ENCODE measurements at places on chromosomes 6 and 20.
A peak's percentile ranks its signal among the peaks of the same experiment; 100 is the strongest.

- peak; percentile 93 for DNase-seq
These were observed at the start of gene PCSK2 for GRCh38 chr20:17226410-17227218. Gene PCSK2 (plus strand): TSS chr20:17227040. CDS start chr20:17227306, 266 bp downstream.

DNA sequence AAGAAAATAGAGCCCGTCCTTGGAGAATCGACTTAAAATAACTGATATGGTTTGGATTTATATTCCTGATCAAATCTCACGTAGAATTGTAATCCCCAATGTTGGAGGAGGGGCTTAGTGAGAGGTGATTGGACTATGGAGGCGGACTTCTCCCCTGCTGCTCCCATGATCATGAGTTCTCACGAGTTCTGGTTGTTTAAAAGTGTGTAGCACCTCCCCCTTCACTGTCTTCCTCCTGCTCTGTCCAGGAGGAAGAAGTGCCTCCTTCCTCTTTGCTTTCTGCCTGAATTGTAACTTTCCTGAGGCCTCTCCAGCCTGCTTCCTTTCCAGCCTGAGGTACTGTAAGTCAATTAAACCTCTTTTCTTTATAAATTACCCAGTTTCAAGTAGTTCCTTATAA, 529.2 kb downstream of the HAO1 start:
- DNase-seq: no peak

GRCh38 chr20:61192337-61192950, 59.6 kb upstream of the CDH4 start:
- peak; percentile 56 for DNase-seq

DNA sequence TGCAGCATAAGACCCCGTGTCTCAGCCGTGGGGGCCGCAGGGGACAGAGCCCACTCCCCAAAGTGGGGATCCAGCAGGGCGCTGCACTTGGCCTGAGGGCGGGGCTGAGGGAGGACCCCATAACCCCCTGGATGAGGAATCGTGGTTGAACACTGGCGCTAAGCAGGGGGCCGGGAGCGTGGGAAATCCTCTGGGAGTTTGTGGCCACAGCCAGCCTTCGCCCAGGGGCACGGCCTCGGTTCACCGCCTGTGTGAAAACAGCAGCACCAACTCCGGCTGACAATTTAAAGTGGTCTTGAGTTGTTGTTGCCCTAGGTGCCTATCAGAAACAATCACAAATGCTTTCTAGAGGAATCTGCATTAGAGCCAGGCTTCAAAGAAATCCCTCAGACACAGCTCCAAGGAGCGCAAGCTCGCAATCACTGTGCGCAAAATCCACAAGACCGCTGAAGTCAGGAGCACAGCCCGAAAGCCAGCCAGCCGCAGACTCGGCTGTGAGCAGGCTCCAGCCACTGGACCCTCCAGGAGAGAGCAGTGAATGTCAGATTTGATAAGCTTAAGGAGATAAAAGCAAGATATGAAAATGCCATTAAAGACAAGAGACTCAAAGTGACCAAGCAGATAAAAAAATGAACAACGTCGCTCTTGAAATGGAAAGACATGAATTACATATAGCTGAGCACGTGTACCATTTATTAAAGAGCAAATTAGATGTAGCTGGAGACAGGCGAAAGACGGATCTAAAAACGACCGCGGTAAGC, 10.9 kb upstream of the RPS6KA2 start:
- DNase-seq: no peak

GRCh38 chr6:11822346-11822745, 43.7 kb upstream of the ADTRP start:
- no peak for DNase-seq

GRCh38 chr20:17969884-17970409, 1.1 kb downstream of the MGME1 start:
- peak; percentile 22 for DNase-seq

- DNase-seq: no peak
These were observed 345.0 kb downstream of the QKI start for GRCh38 chr6:163759542-163759941.

GRCh38 chr20:2144850-2145249, 43.2 kb downstream of the STK35 start:
- no peak for DNase-seq

DNA sequence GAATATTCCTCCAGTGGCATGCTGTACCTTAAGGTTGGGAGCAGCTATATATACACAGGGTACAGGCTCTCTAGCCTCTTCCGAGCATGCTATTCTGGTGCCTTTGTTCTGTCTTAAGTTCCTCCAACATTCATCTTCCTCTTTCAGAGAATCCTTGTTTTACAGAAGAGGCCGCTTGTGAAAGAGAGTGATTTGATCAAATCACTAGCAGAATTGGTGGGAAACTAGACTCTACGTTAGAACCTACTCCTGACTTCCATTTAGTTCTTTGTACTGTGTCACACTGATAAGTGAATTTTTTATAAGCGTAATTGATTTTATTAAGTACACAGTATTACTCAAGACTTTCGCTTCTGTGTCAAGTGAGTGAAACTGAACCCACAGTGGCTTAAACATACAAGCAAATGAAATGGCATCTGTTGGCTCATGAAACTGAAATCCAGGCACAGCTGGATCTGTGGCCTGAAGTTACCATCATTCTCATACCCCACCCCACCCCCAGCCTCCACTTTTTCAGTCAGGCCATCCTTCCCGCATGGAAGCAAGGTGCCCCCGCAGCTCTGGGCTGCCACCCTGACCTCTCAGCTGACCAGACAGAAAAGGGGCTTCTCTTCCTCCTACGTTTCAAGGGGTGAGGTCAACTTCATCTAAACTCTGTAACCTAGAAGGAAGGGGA, 102.3 kb downstream of the RPP40 start:
- no peak for DNase-seq

- no peak for DNase-seq
These were observed 30.8 kb downstream of the SNPH start for GRCh38 chr20:1296922-1297321.

- DNase-seq: no peak
These were observed 910.7 kb downstream of the TFAP2A start for GRCh38 chr6:9504191-9504590.

- DNase-seq: no peak
These were observed 9.9 kb upstream of the GTSF1L start for GRCh38 chr20:43736588-43737158.

DNA sequence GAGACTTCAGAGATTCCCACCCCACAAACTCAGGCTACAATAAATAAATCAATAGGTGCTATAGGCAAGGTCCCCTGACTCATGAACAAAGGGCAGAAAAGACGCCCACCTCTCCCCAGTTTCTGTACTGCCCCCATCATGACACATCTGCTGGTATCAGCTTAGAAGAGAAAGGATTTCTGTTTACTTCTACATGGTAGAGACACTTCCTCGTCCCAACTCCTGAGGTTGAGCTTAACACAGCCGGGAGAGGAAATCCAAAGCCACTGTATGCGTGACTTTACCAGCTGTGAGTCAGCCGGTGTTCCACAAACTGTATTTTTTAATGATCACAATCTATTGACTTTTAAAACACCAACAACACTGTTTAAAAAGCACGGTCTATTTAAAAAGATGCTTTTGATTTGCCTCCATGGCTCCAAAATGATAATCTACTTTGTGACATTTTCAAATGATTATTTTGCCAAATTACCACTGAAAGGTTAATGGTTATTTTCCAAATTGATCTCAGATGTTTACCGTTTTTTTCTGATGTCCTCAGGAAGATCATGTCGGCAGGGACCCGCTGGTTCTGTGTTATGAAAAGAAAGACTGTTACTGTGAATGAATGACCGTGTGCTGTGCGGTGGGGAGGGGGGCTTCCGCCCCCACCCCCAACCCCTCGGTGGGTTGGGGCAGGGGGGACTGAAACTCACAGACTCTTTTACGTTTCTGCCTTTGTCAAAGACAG, 72.5 kb downstream of the ATP9A start:
- DNase-seq: no peak

- peak; percentile 50 for DNase-seq
These were observed 661 bp upstream of the PPP1R14C start for GRCh38 chr6:150142097-150142669.

DNA sequence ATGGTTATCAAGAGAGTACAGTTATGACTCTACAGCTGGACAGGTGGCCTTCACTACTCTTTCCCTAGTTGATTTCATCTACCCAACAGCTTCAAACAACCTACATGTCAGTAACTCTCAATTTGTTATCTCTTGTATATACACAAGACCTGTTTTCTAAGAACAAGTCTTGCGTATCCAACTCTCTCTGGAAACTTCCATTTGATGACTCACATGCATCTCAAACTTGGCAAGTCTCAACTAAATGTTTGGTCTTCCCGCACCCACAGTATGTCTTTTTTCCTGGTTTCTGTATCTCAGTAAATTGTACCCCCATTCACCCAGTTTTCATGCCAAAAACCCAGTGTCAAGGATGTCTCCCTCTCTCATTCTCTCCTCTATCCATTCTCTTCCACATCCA, 97.7 kb downstream of the BTBD9 start:
- DNase-seq: no peak

- no peak for DNase-seq
These were observed 169.2 kb downstream of the GRM4 start for GRCh38 chr6:33976437-33977360.

GRCh38 chr6:130961148-130961547, 101.9 kb downstream of the EPB41L2 start:
- no peak for DNase-seq

DNA sequence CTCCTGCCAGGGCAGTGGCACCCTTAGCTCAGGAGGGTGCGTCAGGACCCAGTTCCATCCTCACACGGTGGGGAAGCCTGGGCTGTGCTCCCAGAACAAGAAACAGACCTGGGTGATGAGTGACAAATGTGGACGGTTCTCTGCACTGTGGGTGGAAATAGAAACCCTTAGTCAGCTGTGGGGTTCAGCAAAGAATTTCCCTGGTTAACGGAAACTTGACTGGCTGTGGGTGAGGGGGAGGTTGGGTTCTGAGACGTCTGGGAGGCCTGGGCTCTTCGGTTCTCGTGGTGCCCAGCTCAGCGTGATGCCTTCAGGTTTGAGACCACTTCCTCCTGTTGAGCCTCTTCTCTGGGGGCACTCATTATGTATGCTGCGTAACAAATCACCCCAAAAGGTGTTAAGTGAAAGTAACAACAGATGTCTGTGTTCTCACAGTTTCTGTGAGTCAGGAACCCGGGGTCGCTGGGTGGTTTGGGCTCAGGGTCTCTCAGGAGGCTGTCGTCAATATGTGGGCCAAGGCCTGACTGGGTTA, 53.1 kb upstream of the FAM83D start:
- DNase-seq: no peak

GRCh38 chr6:142823256-142823902, 121.6 kb downstream of the HIVEP2 start:
- no peak for DNase-seq

DNA sequence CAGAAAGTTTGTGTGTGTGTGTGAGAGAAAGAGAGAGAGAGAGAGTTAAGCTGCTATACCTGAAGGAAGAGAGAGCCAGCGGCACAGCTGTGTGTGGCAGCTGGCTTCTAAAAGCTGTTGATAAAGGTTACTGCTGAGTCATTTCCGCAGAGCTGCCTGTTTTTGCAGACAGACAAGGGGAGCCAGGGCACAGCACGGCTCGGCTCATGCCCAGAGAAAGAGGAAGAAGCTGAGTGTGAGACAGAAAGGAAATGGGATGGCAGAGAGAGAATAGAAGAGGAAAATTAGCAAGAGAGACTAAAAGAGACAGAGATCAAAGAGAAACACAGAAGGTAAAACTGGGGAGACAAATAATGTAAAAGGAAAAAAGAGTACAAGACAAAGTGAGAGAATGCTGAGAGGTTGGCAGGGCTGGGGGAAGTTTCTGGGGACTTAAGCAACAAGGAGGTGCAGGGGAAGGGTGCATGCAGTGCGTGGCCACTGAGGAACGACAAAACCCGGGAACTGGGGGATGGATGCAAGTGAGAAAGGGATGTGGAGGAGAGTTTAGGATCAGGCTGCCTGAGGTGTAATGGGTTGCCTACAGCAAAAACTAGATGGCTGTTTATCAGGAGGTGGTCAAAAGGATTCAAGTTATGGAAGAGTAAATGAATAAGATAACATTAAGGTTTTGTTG, 22.7 kb downstream of the HLA-A start:
- DNase-seq: peak; percentile 35

GRCh38 chr20:58715801-58716475, 23.3 kb downstream of the NPEPL1 start:
- DNase-seq: no peak

- no peak for DNase-seq
These were observed 31.7 kb upstream of the VEGFA start for GRCh38 chr6:43738267-43738676.

GRCh38 chr6:70735513-70735912, 67.8 kb downstream of the SMAP1 start:
- no peak for DNase-seq

DNA sequence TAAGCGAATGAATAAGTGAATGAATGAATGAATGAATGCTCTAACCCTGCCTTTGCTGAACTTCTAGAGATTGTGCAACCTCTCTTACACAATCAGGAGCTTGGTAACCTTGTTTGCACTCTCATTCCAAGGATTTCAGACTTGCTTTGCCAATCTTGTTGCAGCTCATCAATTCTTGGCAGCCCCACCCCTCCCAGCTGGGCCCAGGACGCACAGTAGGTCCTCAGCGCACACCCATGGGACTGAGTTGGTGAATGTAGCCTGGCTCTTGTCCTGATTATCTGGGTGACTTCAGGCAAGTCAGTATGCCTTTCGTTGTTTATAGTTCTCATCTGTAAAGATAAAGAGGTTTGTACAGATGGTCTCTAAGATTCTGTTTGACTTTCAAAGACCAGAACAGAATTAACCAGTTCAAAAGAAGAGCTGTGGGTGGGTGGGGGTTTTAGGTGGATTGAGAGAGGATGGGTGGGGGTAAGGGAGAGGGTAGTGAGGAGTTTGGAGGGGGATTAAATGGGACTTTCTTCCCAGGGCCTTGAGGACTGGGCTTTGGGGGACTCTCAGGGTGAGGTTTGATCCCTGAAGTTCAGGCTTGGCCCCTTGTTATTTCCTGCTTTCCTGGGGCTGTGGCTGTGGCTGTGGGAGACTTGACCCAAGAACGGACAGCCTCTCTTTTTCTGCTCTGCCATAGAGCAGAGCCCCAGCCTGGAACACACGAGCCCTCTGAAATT, 33.2 kb downstream of the VEGFA start:
- DNase-seq: no peak

DNA sequence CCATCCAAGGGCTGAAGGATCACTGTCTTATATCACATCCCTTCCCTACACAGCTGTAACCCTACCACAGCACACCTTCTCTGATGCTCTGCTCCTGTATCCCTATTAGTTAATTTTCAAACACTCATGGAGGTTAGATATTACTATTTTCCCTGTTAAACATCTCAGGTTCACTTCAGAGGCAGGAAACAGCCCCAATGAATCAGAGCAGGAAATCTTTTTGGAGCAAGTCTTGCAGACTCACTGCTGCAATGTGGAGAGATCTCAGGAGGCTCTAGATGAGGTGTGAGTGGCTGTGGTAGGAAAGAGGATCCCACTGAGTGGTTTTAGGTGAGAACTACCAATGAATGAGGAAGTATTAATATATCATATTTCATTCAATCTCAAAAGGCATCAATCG, 19.7 kb upstream of the HTR1B start:
- DNase-seq: no peak
